Fibroblast of lung (primary cell): ENCODE measurements at places on chromosomes 5 and 9. TPM values are rescaled to one million over a fixed set of nuclear protein-coding genes. Genes with fewer than 3 reads are reported as not detected.

- DNase-seq: no peak
Measured at GRCh38 chr9:22590336-22591033, 143.9 kb downstream of the DMRTA1 start.

Gene PIP5KL1
- 0.77 and 2.5 TPM in 2 replicates for total RNA-seq

DNA sequence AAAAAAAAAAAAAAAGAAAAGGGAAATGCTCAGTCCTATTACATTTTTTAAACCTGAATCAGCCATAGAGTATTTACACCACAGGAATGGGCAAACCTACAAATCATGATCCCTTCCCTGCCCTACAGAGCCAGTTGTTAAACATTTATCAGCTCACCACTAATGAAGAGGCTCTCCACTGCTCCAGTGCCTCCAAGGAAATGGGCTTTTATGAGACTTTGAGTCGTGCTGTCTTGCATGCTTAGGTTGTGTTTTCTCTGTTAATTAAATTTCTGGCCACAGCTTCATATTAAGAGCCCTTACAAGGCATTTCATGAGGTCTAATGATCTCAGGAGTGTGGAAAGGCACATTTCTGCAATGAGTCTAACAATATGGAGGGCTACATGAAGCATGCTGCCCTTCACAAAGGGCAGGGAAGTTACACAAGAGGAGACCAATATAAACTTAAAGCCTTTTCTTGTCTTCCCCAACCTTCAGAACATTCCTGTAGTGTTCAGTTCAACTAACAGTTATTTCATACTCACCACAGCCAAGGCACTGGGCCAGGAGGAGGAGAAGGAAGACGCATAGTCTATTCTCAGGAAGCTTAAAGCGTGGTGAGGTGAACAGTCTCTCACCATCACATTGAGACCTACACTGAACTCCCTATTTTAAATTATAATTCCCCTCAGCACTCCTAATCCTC lies 140.1 kb upstream of the ABCA1 start:
- peak; percentile 89 for DNase-seq

Gene PRDM9
- total RNA-seq: not detected in 2 replicates

DNA sequence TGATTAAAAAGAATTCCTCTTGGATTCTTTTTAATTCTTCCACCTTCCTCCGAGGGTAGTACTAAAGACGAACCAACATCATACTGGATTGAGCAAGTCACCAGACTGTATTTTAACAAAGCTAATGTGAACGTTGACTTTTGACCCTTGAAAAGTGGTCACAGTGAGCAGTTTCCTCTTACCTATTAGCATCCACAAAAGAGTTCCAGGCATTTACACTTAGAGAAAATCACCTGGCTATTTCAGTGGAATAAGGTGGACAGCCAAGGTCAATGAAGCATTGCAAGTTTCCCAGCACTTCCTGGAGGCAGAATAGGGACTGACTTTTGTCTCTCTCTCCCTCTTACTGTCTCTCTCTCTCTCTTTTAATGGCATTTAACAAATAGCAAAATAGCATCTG lies 145.1 kb upstream of the DAB2 start:
- DNase-seq: no peak

- peak; percentile 23 for DNase-seq
Measured at GRCh38 chr9:120893611-120894307, 16.8 kb upstream of the PHF19 start.

Gene EIF4E1B
- total RNA-seq: not detected in 2 replicates

DNA sequence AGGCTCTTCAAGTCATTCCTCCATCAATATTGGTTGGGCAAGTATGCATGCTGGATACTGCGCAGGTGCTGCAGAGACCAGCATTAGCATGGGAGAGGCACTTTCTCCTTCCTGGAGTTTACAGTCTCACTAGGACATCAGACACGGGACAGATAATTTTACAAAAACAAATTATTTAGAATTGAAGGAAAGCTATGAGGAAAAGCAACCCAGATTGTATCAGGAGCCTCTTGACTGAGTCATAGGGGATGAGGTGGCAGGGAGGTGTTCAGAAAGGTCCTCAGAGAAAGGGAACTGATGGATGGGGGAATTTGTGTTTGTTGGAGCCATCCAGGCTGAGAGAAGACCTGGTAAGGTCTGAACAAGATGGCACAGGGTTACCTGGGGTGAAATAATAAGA lies 24.5 kb upstream of the RAB14 start:
- peak; percentile 39 for DNase-seq

Gene TRAF1
- 2.6 and 3.8 TPM in 2 replicates for total RNA-seq

DNA sequence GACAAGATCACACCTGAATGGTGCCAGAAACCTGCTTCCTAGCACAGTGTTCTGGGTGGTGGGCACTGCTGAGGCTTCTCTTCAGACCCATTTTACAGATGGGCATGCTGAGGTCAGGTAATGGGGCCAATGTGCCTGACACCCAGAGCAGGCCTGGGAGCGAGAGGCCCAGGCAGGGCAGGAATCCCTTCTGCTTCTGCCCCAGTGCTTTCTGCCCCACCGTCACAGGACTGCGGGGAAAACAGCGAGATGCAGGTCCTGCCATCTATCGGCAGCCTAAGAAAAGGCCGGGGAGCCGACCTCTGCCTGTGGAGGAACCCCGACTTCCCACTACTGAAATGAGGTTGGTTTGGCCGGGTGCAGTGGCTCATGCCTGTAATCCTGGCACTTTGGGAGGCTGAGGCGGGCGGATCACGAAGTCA lies 22.8 kb upstream of the RNU6ATAC start:
- no peak for DNase-seq

Gene ERGIC1
- total RNA-seq: 70.9 and 113 TPM in 2 replicates

DNA sequence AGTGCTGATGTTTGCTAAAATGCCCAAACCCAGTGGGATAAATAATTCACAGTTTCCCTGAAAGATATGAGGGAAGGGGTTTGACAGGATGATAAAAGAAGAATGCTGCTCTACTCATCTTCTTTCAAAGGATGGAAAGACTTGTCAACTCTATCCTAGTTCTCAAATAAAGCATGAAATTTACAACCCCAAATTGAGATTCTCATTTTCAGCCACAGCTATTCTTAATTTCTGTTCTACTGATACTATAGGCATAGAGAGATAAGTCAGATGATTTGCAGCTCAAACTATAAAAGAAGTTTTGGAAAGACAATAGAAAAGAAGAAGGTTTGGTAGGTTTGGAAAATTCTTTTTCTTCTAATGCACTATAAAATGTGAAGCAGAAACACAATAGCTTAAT lies 542.6 kb downstream of the CSNK1G3 start:
- no peak for DNase-seq

Gene RETREG1
- 0.51 and 0.99 TPM in 2 replicates for total RNA-seq

- no peak for DNase-seq
Measured at GRCh38 chr5:509611-510185, 14.6 kb downstream of the SLC9A3 start.

GRCh38 chr5:178110511-178110910 lies 2.8 kb upstream of the N4BP3 start:
- no peak for DNase-seq

Gene SLC27A6
- 0.17 and 0.26 TPM in 2 replicates for total RNA-seq

DNA sequence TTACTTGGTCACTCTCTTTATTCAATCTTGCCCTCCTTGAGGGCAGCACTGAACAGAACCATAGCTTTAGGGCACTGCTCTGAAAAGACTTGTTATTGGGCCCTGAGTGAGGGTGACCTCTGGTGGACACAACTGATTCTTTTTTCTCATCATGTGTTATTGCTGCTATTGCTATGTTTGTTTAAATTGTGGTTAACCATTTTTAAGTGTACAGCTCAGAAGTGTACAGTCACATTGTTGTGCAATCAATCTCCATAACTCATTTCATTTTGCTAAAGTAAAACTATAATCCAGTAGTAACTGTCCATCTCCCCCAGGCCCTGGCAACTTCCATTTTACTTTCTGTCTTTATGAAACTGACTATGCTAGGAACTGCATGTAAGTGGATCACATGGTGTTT lies 351.1 kb upstream of the RIOK2 start:
- peak; percentile 97 for DNase-seq

GRCh38 chr5:167642779-167643517 lies 648.5 kb upstream of the WWC1 start:
- DNase-seq: peak; percentile 99

- DNase-seq: peak; percentile 31
Measured at GRCh38 chr5:94463739-94464138, 154.7 kb downstream of the KIAA0825 start.

- no peak for DNase-seq
Measured at GRCh38 chr5:110686270-110686669, 40.2 kb downstream of the TMEM232 start.

DNA sequence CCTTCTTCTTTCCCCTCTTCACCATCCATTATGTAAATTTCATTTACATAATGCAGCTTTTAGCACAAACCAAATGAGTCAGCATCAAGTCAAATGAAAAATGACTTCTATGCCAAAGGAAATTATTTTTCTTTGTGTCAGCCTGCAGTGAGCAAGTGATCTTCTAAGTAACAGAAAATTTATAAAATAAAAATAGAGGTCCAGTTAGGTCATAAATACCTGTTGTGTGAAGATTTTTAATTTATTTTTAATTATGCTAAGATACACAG lies 16.7 kb upstream of the THG1L start:
- DNase-seq: peak; percentile 64

GRCh38 chr9:117188394-117188793 lies 226.5 kb downstream of the ASTN2 start:
- DNase-seq: no peak

GRCh38 chr5:94793816-94794198 lies 175.3 kb downstream of the SLF1 start:
- DNase-seq: peak; percentile 14

Gene WDR38
- total RNA-seq: not detected in 2 replicates

Gene PLEKHG4B
- total RNA-seq: under 0.01 TPM in 1 of 2 replicates, not detected in the other

DNA sequence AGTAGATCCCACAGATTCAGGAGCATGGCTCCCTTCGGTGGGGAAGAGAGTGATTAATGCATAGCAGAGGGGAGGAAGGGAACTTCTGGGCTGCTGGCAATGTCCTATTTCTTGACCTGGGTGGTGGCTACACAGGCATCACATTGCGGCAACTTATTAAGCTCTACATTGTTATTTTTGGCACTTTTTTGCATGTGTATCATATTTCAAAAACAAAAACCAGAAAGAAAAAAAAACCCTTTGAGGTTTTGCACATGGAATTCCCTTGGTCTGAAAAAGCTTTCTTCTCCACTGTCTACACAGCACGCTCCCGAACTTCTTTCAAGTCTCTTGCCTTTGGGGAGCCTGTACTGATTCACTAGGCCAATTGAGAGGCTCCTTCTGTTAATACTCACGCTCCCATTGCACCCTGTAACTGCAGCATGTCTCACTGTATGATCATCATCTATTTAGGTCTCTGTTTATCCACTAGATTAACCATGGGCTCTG lies 25.1 kb downstream of the CEMIP2 start:
- DNase-seq: peak; percentile 79

Gene PCDHGC5
- 1.3 and 2.6 TPM in 2 replicates for total RNA-seq
